ENCODE measurements at places on chromosomes 4 and X.

GRCh38 chr4:93710101-93710846 is 118.3 kb upstream of the ATOH1 start:
- DNase-seq = no peak

DNA sequence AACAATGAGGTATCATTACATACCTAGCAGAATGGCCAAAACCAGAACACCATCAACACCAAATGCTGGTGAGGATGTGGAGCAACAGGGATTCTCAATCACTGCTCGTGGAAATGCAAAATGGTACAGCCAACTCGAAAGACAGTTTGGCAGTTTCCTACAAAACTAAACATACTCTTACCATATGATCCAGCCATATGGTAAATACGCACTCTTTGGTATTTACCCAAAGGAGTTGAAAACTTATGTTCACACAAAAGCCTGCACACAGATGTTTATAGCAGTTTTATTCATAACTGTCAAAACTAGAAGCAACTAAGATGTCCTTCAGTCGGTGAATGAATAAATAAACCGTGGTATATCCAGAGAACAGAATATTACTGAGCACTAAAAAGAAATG is 7.8 kb downstream of the CASP3 start:
- no peak for DNase-seq

- peak; percentile 9 for DNase-seq
Measured at GRCh38 chrX:79366873-79367749, at the start of gene ITM2A. Gene ITM2A, minus strand, starts transcription at chrX:79367334. Its CDS starts 119 bp downstream, at chrX:79367215.

DNA sequence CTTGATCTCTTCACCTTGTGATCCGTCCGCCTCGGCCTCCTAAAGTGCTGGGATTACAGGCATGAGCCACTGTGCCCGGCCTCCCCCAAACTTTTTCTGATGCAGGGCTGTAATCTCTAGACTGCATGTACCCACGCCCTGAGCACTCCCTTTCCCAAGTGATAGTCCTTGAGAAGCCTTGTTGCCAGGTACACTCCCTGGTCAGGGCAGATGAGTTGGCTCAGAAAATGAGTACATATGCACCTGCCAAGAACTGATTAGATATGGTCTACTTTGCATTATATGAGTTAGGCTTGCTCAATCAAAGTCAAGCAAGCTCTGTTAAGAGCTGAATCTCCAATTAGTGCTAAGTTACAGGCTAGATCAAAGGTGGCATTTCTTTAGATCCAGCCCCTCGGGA is 20.3 kb downstream of the APOO start:
- DNase-seq = no peak

GRCh38 chr4:141913928-141914327 is 277.5 kb downstream of the IL15 start:
- DNase-seq = no peak

- DNase-seq = no peak
Measured at GRCh38 chr4:171812333-171812664, 905 bp upstream of the GALNTL6 start.

- no peak for DNase-seq
Measured at GRCh38 chrX:40165206-40165605, 67.4 kb upstream of the BCOR start.

DNA sequence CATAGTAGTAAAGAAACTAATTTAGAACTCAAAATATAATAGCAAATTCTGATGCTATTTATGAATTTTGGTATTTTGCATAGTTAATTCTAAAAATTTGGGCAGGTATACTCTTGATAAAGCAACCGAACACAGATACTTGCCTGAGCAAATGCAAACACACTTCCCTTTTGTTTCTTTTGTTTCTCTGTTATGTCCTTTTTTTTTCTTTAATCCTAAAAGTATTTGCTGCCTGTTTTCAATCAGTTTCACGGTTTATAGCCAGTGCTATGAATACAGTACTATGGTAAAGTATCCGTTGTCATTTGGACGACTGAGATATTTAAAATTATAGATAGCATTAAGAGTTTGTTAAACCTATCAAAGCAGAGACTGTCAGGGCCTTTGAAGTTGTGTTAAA is 84.3 kb upstream of the HPRT1 start:
- DNase-seq = no peak

GRCh38 chrX:110180176-110180927 is 137.5 kb downstream of the AMMECR1 start:
- no peak for DNase-seq

DNA sequence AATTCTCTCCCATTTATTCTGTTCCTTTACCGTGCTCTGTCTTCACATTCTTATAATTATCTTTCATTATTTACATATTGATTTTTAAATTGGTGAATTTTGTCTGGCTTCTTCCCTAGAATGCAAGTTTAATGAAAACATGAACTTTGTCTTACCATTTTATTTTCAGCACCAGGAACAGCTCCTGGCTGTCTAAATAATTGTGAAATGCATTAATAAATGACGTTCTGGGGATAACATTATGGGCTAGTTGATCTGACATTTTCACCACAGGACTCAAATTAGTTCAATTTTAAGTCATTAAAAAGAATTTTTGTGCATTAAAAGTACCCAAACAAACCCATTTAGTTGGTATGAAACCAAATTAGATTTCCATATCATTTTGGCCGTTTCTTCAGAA is 97.5 kb downstream of the KCTD8 start:
- DNase-seq = no peak

- DNase-seq = no peak
Measured at GRCh38 chr4:113582737-113583136, 178.8 kb downstream of the CAMK2D start.

GRCh38 chr4:159435561-159436023 is 332.7 kb downstream of the RAPGEF2 start:
- no peak for DNase-seq

DNA sequence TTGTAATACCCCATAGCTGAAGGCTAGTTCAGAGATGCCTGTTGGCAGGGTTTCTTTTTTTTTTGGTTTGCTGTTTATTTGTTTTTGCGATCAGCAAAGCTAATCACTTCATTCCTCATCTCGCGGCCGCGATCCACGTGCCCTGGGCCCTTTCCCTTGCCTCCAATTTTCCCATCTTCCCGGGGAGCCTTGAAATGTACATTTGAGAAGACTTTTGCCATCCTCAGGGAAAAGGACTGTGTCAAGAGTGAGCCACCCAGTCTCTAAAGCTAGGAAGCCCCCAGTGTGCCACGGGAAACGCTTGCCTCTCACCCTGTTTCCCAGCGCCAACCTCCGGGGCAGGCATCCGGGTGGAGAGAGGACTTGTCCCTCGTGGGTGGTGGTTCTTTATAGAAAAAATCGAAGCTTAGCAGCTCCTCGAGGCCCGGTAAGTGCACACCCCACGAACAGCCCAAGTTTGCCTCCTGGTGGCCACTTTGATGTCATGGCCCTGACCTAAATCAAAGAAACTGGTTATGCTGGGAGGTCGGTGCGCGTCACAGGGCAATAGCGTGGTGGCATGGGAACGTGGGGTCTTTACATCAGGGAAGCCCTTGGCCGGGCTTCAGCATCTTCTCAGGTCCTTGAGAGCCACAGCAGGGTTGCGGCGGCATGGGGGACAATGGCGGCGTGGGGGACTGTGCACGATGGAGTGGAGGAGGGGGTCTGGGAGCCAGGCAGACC is 42.0 kb downstream of the MAP7D3 start:
- no peak for DNase-seq

DNA sequence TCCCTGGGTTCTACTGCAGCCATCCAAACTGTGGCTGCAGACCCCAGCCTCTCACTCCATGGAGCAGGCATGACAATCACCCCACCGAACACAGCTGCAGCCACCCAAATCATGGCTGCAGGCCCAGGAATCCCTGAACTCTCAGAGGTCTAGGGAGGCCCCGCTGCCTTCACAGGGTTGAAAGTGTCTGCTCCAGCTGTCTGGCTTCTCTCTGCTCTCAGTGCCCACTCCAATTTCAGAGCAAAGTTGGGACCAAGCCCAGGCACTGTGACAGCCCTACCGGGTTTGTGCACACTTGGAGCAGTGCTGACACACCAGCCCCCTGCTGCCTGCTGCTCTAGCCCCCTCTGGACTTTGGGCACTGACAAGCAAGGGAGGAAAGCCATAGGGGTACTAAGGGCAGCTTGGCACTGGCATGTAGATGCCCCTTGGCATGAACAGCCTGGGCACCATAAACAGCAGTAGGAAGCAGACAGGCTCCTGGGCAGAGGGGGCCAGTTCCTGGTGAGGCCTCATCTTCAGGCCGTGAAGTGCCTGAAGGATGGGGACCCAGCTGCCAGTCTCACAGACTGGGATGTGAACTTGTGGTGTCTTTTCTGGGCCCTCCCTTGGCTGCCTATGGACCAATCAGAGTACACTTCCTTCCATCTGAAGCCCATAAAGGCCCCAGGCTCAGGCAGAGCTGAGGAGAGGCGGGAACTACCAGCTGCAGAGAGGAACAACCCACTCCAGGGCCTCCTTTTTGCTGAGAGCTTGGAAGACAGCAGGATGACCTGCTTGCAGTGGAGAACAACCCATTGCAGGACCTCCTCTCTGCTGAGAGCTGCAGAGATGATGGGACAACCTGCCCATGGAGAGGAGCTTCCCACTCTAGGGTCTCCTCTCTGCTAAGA is 68.8 kb downstream of the TECRL start:
- no peak for DNase-seq

- no peak for DNase-seq
Measured at GRCh38 chr4:8599091-8599460, 6.5 kb downstream of the CPZ start.

Data from activated CD4-positive, CD25-positive, alpha-beta regulatory T cell (primary cell).